Activated CD8-positive, alpha-beta memory T cell treated with anti-CD3 and anti-CD28 coated beads, Interleukin-2, amount 50 U/mL, for 48 hours (primary cell): ENCODE measurements at places on chromosomes 3 and 15.

- peak; percentile 60 for DNase-seq
These were observed 30.0 kb upstream of the NR2E3 start for GRCh38 chr15:71780115-71780976.

- DNase-seq, result no peak
These were observed 46.8 kb upstream of the POMGNT2 start for GRCh38 chr3:43152649-43153048.

DNA sequence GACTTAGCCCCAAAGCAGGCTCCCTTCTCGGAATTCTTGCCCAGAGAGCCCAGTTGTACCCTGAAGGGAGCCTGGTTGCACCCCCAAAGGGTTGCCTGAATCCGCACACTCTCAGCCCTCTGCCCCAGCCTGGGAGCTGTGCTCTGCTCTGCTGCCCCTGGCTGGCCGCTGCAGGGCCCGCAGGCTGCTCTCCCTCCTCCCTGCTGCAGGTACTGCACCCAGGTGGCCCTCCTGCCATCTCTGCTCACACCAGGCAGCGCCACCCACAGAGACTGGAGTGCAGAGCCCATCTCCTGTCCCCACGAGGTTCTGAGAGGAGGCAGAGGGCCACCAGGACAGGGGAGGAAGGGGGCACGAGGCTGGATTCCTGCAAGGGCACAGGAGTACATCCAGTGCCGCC is 134.2 kb upstream of the NSMCE3 start:
- no peak for DNase-seq

GRCh38 chr3:159781867-159782266 is 206.8 kb upstream of the IL12A start:
- no peak for DNase-seq

DNA sequence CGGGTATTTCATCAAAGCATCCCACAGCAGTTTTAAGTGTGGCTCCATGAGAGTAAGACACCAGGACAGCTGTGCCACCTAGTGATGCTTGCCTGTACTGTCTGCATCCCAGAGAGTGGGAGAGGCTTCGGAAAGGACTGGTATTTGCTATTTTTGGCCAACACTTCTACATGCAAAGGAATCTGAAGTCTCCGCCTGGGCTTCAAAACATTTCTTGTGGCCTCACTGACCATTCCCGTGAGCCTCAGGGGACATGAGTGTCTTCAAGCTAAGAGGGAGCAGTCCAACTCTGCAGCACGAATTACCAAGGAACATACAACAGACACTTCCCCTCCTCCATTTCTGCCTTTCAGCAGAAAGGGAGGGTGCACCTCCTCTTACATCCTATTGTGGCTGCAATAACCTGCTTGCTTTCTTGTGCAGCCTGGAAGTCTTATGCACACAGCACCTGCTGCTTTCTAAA is 177.5 kb downstream of the RORA start:
- DNase-seq, result no peak

DNA sequence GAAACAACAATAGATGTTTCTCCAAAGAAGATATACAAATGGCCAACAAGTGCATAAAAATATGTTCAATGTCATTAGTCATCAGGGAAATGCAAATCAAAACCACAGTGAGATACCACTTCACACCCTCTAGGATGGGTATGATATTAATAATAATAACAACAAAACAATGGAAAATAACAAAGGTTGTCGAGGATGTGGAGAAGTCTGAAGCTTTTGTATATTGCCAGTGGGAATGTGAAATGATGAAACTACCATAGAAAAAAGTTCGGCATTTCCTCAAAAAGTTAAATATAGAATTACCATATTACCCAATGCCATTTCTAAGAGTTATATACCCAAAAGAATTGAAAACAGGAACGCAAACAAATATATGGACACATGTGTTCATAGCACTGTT is 10.8 kb downstream of the BHLHE40 start:
- no peak for DNase-seq

- no peak for DNase-seq
These were observed 26.6 kb downstream of the TMEM45A start for GRCh38 chr3:100518983-100519382.

GRCh38 chr3:16245609-16246008 is 19.1 kb downstream of the DPH3 start:
- no peak for DNase-seq

DNA sequence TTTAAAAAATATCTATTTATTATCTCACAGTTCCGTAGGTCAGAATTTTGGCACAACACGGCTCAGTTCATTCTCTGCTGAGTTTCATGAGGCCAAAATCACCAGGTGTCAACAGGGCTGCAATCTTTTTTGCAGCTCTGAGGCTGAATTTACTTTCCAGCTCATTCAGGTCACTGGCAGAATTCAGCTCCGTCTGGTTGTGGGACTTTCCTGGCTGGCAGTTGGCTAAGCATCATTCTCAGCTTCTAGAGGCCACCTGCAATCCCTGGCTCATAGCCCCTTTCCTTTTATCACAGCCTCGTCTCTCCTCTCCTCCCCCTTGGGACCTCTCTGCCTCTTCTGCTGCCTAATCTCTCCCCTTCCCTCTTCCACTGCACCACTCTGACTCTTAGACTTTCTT is 174.0 kb upstream of the WNT5A start:
- DNase-seq, result no peak

DNA sequence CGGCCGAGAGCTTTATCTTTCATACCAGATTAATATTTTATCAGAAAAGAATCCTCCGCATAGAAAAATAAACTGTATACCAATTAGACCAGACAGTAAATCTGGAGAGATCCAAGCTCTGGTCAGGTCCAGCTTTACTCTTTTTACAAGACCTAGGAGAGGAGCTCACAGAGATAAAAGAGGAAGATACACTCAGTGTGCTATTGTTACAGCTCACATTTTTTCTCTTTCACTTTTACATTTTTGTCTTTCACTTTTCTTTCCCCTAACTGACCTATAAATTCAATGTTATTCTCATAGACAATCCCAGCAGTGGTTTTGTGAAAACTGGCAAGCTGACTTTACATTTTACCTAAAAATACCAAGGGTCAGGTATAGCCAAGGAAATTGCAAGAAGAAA is 55.8 kb downstream of the GUCA1C start:
- DNase-seq, result no peak

DNA sequence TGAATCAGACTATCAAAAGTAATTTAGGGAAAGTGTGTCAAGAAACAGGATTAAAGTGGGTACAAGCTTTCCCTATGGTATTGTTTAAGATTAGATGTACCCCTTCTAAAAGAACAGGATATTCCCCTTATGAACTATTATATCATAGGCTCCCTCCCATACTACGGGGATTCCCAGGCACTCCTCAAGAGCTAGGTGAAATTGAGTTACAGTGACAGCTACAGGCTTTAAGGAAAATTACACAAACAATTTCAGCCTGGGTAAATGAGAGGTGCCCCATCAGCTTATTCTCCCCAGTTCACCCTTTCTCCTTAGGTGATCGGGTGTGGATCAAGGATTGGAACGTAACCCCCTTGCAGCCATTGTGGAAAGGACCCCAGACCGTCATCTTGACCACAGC is 240.8 kb upstream of the CNTN6 start:
- no peak for DNase-seq

GRCh38 chr3:188827576-188827975 is 344.2 kb upstream of the TPRG1 start:
- DNase-seq, result no peak

- DNase-seq, result no peak
These were observed 21.6 kb downstream of the SFMBT1 start for GRCh38 chr3:53024315-53024714.

DNA sequence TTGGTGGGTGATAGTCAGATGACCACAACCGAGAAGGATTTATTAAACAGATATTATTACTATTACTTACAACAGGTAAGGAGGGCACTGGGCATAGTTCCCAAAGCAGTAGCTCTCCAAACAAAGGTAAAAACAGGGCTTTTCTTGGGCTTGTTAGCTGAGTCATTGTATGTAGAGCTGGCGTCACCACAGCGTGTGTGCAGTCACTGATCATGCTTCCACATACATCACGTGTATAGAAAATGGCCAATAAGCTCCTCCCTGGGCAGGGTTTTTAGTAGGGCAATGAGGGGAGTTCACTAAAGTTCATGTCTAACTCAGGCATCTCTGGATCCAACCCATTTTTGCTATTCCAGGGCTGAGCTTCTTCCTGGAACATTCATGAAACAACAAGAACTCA is 5.8 kb upstream of the SAMMSON start:
- DNase-seq, result no peak
